ENCODE measurements at places on chromosomes 3 and 15.

GRCh38 chr3:49926117-49926728 is 3.4 kb downstream of the MON1A start:
- no peak for DNase-seq

DNA sequence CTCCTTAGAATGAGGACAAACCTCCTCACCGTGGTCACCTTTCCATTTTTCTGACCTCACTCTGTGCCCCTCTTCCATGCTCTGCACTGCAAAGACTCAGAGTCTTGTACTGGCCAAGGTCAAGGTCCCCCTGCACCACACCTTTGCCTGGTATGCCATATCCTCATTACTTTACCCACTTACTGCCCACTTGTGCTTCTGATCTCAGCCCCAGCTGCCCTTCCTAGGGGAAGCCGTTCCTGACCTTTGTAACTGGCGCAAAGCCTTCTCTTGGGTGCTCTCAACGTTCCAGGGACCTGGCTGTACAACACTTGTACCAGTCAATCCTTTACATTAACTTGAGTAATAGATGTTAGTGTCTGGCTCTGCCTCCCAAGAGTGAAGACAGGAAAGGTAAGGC is 256.0 kb downstream of the SV2B start:
- DNase-seq: no peak

DNA sequence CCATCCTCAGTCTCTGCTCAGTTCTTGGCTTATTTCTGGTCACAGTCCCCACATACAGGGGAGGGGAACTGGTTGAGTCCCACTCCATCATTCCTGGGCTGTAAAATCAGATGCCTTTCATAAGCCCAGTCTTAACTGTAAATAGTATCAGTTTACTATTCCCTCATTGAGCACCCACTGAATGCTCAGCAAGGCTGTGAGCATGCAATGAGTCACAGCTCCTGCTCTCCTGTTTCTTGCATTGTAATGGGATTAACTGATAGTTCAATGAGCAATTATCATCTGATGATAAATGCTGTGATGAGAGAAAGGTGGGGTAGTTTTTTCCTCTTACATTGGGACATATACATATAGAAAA is 113.6 kb upstream of the TPM1 start:
- DNase-seq: no peak

- DNase-seq: no peak
Measured at GRCh38 chr3:150703299-150703755, 393 bp downstream of the ERICH6 start.

- no peak for DNase-seq
Measured at GRCh38 chr15:40087991-40088928, 20.4 kb downstream of the BMF start.

- DNase-seq: no peak
Measured at GRCh38 chr3:21718943-21719591, 31.9 kb downstream of the ZNF385D start.

GRCh38 chr3:125958511-125959316 is 10.3 kb upstream of the ROPN1B start:
- DNase-seq: no peak

Measured in GM19239 (cell line).